T47D (cell line): ENCODE measurements at places on chromosomes 1 and 21.

- DNase-seq: no peak
Observed at GRCh38 chr1:207017615-207018559, 14.7 kb downstream of the C1orf116 start.

DNA sequence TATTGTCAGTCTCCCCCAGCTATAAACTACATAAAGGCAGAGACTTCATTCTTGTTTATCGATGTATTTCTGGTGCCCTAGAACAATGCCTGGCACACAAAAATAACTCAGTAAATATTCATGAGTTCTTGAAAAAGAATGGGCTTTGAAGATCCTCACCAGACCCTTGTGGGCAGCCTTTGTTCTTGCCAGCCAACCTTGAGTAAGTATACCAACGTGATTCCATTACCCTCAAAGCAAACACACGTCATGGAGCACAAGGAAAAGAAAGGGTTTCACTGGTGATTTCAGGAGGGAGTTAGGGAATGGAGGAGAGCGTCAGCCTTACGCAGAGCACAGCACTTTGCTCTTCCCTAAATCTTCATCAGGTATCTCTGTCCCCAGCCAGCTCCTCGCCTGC lies 29.4 kb downstream of the NMNAT2 start:
- no peak for DNase-seq

DNA sequence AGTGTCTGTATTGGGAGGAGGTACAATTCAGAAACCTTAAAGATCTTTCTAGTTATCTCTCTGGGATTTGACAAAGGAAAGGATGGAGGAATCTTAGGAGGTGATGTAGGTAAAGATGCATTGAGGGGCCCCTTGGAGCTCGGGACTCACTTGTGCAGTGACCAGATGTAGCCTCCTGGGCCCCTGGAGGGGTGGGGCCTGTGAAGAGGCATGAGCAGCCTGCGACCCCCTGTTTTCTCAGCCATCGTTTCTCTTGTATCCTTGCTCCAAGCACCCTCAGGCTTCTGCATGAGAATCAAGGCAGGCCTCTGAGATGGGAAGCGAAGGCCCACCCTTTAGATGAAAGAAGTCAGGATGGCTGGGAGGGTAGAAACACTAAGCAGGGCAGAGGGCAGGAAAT lies 39.6 kb downstream of the LGR6 start:
- DNase-seq: no peak

- DNase-seq: no peak
Observed at GRCh38 chr1:41538741-41539417, 54.4 kb upstream of the EDN2 start.

- no peak for DNase-seq
Observed at GRCh38 chr1:44543064-44543744, 131.1 kb downstream of the TMEM53 start.
